Hematopoietic multipotent progenitor cell treated with erythropoietin and hydrocortisone succinate and interleukin-3 and kit ligand, for 15 days (in vitro differentiated cells): ENCODE measurements at places on chromosomes 3 and 15.

GRCh38 chr3:116200956-116201690 lies 244.2 kb downstream of the LSAMP start:
- no peak for DNase-seq

DNA sequence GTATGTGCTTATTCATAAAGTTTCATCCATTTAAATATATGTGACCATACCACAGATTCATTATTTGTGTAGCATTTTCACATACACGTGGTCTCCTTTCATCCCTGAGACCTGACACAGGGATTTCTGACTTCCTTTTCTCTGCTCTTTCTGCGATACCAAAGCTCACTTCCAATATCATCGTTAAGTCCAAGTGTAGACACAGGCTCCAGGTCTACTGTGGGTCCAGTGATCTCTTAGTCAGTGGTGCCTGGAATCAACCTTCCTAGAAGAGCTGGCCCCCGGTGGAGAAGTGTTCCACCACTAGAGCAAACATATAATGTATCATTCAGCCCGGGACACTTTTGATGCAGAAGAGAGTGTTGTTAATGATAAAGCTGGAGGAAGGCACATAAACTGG lies 72.4 kb downstream of the LDHAL6B start:
- DNase-seq = no peak

GRCh38 chr3:118641608-118642007 lies 393.0 kb downstream of the IGSF11 start:
- no peak for DNase-seq

DNA sequence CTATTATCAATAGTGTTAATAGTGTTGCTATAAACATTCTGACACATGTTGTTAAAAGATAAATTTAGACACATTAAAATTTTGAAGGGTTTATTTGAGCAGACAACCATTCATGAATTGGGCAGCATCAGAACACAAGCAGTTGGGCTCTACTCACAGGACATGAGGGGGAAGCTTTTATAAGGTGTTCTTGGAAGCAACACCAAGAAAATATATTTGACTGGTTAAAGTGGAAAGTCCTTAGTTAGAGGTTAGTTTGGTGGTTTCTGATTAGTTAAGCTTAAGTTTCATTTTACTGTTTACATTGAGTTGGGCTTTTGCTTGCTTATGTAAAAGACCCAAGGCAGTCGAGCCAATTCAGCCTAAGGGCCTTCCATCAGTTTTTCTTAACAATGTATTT lies 220.7 kb downstream of the CD47 start:
- no peak for DNase-seq

GRCh38 chr15:45132844-45133560 lies 3.2 kb downstream of the DUOX1 start:
- DNase-seq = no peak

DNA sequence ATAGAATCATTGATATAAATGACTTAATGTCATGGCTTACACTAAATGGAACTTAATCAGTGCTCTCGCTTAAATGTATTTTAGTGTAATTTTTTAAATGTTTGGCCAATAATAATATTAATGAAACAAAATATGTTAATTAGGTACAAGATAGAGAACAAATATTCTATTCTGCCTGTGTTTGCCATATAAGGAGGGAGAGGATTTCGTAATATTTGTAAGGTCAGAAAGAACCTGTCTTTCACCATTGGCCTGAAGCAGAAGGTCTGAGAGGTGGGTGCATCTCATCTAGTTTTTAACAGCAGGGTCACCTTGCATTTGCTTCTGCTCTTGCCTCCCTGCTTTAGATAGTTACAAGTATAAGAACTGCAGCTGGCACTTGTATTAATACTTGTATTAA lies 2.5 kb downstream of the GPR87 start:
- no peak for DNase-seq

- DNase-seq = no peak
These were observed 31.5 kb upstream of the LAMP3 start for GRCh38 chr3:183193762-183194689.

- no peak for DNase-seq
These were observed 8.4 kb upstream of the PPP1R2 start for GRCh38 chr3:195551381-195551978.

DNA sequence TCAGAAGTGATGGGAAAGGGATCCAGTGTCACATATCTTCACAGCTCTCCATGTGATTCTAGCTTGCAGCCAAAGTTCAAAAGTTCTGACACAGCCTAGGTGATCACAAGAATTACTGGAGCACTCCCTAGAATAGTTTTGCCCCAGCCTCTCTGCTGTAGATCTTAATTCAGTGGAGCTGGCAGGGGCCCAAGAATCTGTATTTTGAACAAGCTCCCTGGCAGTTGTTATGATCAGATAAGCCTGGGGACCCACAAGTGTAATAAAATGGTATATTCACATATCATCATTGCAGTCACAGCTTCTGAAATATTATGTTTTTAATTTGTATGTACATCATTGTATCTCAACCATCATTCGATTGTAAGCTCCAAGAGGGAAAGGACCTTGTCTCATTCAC lies 62.3 kb downstream of the NOX5 start:
- DNase-seq = peak; percentile 27

DNA sequence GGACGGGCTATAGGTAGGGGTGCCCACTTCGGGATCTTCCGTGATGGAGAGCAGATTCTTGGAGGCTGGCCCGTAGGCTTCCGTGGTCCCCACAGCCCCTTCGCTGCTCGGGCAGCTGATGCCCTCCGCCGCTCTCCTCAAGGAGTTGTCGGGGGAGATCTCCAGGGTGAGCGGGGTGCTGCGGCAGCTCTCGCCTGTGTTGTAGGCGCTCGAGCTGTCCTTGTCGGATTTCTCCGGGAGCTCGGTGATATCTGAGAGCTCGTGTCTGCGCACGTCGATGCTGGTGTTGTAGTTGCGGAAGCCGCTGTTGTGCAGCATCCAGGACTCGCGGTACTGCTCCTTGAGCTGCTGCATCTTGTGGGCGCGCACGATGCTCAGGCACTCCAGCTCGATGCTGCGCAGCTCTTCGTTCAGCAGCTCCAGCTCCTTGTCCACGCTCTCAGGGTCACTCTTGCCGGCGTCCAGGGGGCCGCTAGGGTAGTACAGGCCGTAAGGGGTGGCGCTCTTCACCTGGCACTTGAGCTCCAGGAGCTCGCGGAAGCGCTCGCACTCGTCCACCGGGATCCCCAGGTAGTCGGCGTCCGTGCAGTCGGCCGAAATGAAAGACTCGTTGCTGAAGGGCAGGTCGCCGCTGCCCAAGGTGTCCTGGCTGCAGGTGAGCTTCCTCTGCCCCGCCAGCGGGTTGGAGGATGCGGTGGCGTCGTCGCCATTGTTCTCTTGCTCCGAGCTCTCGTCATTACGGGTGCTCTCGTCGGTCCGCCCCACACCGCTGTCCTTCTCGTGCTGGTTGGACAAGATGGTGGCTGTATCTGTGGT lies 240.4 kb downstream of the PDZRN3 start:
- DNase-seq = no peak

DNA sequence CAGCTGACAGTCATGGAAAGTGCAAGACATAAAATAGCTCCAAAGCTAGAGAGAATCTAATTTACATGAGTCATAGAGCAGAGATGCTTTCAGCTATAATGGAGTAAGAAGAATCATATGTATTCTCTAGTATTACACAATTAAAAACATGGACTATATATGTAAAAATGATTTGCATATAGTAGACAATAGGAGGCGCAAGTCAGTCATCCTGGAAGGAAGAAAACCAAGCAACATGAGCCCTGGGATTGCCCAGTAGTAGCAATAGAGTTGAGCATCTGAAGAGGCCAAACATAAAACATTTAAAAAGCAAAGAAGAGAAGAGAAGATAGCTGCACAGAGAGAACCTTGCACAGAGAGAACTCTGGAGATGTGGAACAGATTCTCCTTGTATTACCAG lies 455.0 kb downstream of the EPHA3 start:
- DNase-seq = no peak

DNA sequence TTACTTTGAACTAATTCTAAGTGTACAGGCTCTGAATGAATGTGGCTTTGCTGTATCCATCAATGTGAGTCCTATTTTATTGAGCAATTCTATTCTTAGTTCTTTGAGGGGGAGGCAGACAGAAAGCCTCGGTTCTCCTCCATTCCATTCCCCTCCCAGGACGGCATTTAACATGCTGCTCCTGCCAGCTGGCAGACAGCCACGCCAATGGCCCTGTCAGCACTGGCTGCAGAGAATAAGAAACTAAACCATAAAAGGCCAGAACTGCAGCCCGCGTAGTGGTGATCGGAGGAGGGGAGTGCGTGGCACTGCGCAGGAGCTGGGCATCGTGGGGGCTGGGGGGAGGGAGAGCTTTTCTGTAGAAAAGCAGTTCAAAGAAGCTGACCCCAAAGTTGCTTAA lies 76.0 kb upstream of the HACD2 start:
- DNase-seq = no peak

- DNase-seq = no peak
These were observed 14.0 kb downstream of the C3orf22 start for GRCh38 chr3:126544596-126545281.

- no peak for DNase-seq
These were observed 6.7 kb upstream of the ZFAND6 start for GRCh38 chr15:80052597-80053304.

DNA sequence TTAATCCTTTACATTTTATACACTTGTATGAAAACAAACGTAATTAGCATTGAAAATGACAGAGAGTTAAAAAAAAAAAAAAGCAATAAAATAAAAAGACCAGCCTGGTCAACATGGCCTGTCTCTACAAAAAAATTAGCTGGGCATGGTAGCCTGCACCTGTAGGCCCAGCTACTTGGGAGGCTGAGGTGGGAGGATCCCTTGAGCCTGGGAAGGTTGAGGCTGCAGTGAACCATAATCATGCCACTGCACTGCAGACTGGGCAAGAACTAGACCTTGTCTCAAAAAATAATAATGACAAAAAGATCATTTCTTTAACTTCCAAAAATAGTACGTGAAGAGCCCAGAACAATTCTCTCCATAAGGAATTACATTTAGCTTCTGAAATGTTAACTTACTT lies 1.9 kb downstream of the SSR3 start:
- no peak for DNase-seq

GRCh38 chr15:56184516-56184915 lies 59.2 kb downstream of the RFX7 start:
- DNase-seq = peak; percentile 8

GRCh38 chr3:27078246-27078913 lies 290.8 kb downstream of the NEK10 start:
- no peak for DNase-seq

DNA sequence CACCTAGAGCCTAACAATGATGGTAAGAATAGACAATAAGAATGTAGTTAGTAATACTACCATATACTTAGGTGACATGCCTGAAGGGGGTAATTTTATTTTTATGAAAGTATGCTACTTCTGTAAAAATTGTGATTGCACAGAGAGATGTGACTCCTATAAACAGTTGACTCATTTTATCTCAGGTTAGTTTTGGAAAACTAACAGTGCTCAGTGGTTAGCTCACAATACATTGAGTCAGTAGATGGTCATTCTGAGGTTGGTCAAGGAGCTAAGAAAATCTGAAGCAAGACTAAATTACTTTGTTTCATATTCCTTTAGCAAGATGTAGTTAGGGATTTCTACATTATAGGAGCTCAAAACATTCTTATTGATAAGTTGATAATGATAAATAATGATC lies 271.0 kb downstream of the EDEM1 start:
- DNase-seq = no peak

GRCh38 chr3:153885359-153885758 lies 235.8 kb upstream of the ARHGEF26 start:
- no peak for DNase-seq

GRCh38 chr15:80203361-80203885 lies 48.6 kb downstream of the CTXND1 start:
- DNase-seq = no peak

DNA sequence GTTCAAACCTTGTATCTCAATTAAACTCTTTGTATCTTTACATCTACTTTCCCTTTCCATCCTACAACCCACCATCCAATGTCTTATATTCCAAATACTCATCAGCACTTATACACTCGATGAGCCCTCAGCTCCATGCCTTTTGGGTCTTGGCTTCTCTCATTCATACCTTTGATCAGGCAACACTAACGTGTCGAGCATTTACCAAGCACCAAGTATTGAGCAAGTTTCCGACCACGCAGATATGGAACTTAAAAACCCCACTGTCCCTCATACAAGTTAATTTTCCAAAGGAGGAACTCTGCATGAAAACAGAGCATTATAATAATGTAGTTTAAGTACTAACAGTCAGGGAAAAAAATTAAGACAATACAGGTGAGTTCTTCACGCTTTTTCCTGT lies 102.8 kb downstream of the IL1RAP start:
- DNase-seq = no peak
